ENCODE measurements at places on chromosomes 1 and 21. TPM values are rescaled to one million over a fixed set of nuclear protein-coding genes. Genes with fewer than 3 reads are reported as not detected.

The MAN1C1 gene
- 8.7 TPM for total RNA-seq

The NBPF10 gene
- 2.9 TPM for total RNA-seq

The BRDT gene
- not detected for total RNA-seq

DNA sequence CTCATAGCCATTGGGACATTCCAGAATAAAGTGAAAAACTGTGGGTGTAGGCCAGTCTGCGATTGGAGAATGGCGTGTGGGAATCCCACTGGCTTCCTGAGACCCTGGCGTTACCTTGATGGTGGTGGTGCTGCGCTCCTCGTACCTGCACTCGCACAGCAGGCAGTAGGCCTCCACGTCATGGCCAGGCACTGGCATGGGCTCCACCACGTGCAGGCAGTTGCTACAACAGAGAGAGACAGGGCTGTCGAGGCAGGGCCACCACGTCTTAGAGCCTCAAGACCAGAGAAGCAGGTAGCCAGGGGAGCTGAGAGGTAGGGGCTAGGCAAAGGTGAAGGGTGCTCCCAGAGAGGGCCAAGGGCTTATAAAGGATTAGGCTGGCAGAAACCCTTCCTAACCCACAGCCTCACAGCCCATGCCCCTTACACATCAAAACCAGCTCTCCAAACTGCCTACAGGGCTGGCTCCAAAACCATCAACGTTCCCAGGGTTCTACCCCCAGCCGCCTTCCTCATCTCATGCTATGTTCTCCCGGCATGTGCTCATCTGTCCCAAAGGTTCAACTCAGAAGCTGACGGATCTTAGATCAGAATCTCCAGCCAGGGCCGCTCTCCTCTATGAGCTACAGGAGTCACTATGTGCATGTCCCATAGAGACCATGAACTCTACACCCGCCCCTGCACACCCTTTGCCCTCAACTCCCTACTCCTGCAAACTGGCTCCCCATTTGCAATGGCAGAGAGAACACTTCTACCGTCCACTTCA, 7.5 kb downstream of the TMEM9 start:
- DNase-seq = no peak

DNA sequence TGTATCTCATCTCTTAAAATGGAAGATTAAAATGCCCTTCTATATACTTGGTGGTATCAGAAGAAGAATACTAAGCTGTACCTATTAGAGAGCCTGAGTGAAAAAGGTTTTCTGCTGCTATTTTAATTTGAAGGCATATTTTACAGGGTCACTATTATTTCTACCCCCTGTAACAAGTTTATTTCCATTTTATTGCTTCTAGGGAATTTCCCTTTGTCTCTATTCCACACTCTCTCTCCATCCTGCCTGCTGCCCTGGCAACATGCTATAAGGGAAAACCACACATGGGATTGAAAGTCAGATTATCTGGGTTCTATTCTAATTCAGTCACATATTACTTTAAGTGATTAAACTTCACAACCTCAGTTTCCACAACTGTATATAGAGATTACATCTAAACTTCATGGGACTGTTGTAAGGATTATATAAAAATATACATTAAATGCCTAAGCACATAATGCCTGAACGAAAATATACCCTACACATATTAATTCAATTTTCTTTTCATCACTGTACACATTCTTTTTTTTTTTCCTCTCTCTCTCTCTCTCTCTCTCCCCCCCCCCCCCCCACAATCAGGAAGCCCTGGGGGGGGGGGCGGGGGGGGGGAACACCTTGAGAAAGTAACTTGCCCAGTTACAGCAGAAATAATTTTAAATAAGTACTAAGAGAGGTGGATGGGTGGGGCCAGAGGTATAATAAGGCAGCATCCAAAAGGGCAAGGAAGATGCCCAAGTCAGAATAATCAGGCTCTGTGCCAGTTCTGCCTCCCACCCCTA, 51.5 kb downstream of the LUZP1 start:
- no peak for DNase-seq

DNA sequence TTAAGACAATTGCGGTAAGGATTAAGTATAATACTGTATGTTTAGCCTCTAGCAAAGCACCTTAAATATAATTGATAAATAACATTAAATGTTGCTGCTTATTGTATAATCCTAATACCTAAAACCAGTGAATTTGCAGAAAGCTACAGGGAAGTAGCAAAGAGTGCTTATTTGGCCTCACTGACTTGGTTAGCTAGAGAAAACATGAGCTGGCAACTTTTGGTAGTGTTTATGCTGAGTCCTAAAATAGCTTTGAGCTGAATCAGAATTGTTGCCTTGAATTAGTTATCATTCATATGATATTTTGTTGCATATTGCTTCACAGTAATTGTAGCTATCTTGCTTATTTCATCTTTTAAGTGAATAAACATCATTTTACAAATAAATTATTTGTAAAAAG, 3.5 kb downstream of the TRIM67 start:
- DNase-seq = no peak

DNA sequence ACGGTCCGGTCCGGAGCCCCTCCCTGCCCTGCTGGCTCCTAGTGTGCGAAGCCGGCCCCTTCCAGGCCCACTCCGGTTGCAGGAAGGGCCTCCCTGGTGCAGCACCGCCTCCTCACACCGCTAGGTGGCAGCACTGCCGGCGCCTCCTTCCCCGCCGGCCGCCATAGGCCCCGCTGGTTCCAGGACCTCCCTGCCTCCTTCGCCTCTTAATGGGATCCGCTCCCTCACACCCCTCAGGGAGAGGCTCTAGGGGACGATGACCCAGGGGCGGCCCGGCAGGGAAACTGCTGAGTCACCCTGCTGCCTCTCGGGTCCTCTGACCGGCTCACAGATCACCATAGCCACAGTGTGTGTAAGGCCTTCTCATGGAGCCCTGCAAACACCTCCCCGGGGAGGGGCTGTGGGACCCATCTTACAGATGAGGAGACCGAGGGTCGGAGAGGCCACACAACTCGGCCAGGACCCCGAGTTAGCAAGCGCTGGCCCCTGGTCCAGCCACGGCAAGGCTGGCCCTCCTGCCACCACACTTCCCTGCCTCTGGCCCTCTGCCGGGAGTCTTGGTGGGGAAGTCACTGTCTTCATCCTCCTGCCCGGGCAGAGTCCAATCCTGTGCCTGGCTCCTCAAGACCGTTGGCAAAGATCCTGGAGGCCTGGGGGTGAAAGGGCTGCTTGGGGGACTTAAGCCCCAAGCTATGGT, 1.6 kb upstream of the AJAP1 start:
- peak; percentile 76 for DNase-seq

DNA sequence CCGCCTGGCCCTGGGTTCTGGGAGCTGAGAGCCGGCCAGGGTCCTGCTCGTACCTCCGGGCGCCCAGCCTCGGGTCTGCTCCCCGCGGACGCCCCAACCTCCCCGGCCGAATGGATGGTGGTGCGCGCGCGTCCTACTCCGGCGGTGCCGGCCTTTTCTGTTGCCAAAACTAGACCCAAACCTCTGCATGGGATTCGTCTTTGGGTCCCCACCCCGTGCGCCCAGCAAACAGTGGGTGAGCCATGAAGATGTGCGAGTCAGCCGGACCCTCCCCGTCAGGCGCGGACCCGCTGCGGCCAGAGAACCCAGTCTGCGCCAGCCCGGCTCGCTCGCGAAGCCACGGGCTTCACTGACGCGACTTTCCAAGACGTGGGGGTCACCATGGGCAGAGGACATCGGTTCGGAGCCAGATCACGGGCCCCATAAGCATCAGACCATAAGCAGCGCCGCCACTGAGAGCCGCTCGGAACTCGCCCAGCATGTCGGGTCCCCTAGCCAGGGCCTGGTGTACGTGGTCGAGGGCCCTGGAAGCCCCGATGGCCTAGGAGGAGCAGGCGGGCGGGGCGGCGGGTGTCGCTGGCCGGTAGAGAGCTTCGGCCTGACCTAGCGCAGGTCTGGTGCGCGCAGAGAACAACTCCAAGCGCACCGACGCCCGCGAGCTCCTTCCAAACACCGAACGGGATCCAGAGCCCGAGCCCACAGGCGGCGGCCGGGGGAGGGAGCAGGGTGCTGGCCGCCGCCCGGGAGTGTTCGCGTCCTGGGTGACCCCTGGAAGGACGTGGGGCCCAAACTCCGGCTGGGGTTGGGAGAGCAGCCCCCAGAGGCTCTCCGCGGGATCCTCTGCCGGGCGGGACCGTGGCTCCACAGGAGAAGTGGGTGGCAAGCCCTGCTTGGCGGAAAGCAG, 1.0 kb upstream of the TP73 start:
- no peak for DNase-seq

GRCh38 chr1:233197940-233198339, 97.6 kb downstream of the PCNX2 start:
- DNase-seq = no peak

- peak; percentile 86 for DNase-seq
Measured at GRCh38 chr1:96361271-96361856, 360.2 kb upstream of the PTBP2 start.

DNA sequence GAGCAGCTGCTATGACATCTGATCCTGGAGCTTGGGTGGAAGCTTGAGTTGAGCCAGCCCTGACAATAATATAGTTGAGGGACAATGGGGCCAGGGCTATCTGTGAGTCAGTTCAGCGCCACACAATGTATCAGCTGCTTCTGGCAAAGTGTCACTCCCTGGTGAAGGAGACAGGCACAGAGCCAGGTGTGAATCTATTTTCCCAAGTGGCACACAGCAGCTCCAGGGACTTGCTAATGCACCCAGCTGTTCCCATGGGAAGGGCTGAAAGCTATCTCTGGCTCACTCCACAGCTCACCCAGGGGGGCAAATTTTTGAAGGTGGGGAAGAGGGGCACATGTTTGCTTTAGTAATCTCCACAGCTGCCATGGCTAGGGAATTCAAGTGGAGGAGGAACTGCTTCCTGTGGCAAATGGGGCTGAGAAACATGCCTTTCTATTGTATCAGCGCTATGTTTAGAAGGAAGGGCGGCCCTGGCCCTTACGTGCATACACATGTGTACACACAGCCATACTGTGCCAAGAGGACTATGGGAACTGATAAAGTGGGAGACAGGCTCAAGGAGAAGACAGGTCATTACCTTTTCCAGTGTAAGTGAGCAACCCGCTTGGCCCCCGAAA, 2.2 kb downstream of the CYB5R1 start:
- peak; percentile 87 for DNase-seq

- DNase-seq = no peak
Measured at GRCh38 chr1:92065042-92065441, 10.2 kb downstream of the SETSIP start.

DNA sequence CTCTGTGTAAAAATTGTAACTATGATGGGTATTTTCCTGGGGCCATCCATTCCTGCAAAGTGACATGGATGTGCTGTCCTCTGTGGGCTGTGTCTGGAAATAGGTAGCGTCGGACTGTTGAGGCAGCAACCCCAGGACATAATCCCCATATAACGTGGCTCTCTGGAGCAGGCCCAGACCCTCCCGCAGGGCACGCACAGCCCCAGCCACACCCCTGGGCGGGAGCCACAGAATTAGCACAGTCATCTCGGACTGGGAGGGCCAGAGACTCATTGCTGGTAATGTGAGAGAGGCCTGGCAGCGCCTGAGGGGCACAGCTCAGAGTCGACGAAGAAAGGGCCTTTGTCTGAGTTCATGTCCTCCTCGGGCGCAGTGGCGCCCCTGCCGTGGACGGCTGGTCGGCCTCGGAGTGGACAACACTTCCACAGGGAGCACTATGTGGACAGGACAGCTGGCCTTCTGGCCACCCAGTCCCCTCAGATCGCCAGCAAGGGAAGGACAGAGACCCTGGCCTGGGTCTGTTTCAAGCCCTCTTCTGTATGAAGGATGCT, 20.1 kb downstream of the SIM2 start:
- DNase-seq = peak; percentile 61

DNA sequence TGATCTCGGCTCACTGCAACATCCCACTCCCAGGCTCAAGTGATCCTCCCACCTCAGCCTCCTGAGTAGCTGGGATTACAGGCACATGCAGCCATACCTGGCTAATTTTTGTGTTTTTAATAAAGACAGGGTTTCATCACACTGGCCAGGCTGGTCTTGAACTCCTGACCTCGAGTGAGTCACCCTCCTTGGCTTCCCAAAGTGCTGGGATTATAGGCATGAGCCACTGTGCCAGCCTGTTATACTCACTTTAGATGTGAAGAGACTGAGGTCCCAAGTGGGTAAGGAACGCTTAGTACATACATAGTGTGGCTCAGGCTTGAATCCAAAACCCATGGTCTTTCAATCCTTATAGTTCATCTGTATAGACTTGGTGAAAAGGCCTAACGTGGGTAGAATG, 63.7 kb upstream of the EPS8L3 start:
- no peak for DNase-seq

DNA sequence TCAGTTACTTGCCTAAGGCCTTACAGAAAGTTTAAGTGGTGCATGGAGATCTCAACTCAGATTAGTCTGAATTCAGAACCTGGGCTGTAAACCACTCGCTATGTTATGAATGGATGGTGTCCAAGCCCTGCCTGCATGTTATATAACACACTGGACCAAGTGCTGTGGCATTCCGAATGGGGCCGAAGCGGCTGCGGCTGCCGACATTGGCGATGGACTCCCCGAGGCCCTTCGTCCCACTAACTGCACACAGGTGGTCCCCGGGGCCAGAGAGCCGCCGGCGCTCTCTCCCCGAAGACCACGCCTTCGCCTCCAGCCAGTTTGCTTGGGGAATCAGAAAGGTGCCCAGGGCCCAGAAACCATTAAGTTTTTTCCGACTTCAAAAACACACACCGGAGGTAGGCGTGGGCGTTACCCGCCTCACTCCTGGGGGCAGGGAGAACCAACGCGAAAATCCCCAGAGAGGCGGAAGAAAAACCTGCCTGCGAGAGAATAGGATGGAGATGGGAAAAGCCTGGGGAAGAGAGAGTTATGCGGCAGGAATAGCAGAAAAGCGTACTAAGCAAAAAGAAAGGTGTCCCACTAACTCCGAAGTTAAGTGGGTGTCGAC, 579 bp upstream of the TENT5C start:
- peak; percentile 45 for DNase-seq

GRCh38 chr21:45001134-45002095, 61.6 kb downstream of the SLX9 start:
- peak; percentile 65 for DNase-seq

DNA sequence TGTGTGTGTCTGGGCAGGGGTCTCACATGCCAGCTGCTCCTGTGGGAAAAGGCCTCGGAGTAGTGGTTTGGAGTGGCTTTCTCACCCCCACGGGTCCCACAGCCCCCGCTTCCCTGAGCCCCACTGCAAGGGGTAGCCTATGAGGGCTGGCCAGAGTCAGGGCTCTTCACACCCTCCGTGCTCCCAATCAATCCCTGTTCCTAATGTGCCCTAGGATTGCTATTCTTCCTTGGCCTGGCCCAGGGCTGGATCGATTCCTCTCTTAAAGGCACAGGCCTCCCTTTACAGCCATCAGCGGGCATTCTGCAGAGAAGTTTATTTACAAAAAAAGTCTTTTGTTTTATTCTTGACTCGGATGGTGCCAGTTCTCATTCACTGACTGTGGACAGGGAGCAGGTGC, 19.3 kb upstream of the ACTL8 start:
- DNase-seq = no peak

DNA sequence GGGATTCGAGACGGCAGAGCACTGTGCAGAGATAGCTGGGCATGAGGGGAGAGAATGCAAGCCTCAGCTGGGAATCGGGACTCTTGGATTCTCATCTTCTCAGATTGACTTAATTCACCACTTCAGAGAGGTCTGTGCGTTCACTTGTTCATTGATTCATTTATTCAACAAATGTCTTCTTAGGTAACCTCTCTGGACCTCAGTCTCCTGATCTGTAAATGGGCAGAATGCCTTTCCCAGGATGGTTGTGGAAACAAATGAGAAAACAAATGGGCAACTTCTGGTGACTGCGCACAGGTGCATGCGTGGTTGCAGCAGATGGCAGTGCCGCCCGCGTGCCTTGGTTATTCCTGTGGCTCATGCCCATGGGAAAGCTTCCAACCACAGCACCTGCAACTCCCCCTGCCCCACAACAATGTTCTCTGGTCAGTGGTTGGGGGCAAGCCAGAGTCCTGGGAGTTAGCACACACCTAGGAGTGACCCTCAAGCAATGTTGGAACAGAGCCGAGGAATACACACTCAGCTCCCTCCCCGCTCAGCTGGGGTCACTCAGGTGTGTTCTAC, 110.1 kb upstream of the RUNX3 start:
- DNase-seq = no peak
